Left lung (tissue), 14 donors: ENCODE measurements at places on chromosomes 7 and 10. TPM values are rescaled to one million over a fixed set of nuclear protein-coding genes. Genes with fewer than 3 reads are reported as not detected.

Gene CCM2
- 43.4 TPM for total RNA-seq

GRCh38 chr7:122974229-122974628 is 21.3 kb downstream of the TAS2R16 start:
- DNase-seq: no peak

DNA sequence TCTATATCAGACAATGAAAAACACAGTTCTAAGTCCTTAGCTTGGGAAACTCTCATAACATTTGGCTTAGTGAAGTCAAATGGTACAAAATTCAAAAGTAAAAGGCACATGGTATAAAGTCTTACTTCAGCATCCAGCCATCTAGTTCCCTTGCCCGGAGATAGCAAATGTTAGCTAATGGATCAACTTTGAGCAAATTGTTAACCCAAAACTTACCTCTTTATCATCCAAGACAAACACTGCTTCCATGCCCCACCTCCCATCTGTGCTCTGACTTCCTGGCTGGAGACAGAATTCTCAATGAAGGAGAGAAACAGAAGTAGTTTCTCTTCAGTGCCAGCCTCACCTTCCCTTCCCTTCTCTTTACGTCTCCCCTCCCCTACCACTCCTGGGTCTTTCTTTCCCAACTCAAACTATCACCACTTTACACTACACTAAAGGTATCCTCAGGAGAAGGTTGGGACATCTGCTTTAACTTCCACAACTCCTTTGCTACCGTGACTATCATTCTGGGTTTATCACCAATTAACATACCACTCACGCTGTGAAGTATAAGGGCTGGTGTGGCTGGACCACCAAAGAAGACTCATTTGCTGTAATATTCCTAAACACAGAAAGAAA is 21.2 kb upstream of the ZNRF2 start:
- no peak for DNase-seq

- no peak for DNase-seq
Measured at GRCh38 chr7:94556028-94556427, 46.4 kb downstream of the CASD1 start.

Gene EZH2
- 7.2 TPM for total RNA-seq

GRCh38 chr10:115278294-115278693 is 185.1 kb downstream of the ATRNL1 start:
- DNase-seq: no peak

- DNase-seq: no peak
Measured at GRCh38 chr7:24407965-24408364, 124.0 kb downstream of the NPY start.
